ENCODE measurements at places on chromosomes 4 and X.

DNA sequence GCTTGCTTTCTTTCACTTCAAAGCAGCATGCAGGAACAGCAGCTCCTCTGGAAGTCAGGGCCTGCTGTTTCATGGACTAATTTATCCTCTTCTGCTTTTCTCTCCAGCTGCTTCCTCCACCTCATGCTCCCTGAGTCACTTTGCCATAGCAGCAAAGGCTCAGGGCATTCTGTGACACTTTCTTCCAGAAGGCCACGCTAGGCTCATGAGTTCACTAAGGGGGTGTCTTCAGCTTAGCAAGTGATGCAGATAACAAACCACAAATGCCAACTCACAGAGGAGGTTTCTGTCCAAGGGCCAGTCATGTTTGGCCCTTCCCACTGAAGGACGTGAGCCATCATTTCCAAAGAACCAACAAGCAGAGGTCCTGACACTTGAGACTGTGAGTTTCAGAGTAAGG, 200.2 kb downstream of the ADGRA3 start:
- DNase-seq, result no peak

DNA sequence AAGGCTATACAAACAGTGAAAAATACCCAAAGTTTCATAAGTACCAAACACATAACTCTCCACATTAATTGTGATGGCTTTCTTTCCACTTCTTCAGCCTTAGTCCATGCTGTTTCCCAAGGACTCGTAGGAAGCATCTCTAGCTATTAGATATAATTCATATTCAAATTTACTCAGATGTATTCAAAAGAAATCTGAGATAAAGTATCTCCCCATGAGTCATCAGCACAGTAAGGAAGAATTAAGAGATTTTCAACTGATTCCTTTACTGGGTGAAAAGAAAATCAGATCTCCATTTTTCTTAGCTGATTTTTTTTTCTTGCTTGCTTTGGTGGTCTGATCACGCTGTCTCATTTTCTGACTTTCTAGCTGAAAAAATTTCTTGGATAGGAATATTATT, 71.7 kb downstream of the MID1 start:
- no peak for DNase-seq

- no peak for DNase-seq
Measured at GRCh38 chr4:155371432-155372043, 5.2 kb downstream of the MAP9 start.

DNA sequence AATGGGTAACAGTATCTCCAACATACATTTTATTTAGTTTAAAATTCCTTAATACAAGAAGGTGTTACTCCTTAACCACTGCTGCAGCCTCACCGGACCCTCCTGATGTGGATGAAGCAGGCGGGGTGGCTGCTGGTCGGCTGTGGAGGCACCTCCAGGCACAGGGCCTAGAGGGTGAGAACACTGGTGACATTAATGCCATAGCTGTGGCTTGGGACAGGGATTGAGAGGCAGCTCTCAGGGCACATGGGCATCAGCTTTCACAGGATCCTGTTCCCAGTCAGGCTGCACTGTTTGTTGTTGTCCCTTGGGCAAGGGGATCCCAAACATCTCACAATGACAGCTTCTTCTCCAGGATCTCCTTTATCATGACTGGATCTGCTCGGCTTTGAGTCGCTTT, 90.0 kb downstream of the GATB start:
- no peak for DNase-seq

DNA sequence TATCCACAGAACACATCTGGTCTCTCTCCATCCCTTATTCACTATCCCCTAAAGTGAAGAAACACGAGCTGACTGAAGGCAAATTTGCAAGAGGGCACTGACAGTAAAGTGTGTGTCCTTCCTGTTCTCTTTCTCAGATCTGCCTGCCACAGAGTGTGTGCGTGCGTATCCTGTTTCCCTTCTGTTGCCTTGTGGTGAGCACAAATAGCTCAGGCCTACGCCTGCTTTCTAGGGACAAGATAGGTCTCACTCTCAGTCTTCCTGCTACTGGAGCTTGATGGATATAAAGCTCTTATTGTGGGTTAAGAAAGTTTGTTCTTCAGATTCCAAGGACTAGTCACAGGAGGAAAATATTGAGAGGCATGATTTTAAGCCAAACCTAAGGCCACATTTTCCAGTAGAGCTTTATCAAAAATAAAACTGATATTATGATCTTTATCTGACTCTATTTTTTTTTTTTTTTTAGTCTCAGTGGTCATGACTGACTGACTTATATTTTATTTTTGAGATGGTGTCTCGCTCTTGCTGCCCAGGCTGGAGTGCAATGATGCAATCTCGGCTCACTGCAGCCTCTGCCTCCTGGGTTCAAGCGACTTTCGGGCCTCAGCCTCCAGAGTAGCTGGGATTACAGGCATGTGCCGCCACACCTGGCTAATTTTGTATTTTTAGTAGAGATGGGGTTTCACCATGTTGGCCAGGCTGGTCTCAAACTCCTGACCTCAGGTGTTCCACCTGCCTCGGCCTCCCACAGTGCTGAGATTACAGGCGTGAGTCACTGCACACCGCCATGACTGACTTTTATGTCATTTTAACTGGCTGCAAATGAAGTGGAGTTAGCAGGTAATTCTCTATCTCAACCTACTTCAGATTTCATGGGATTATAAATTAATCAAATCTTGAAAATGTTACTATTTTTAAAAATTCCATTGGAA, 140.3 kb upstream of the SH3RF1 start:
- peak; percentile 11 for DNase-seq

GRCh38 chrX:107374831-107375230, 74.6 kb upstream of the FRMPD3 start:
- no peak for DNase-seq

GRCh38 chrX:112704187-112704586, 24.4 kb upstream of the LHFPL1 start:
- DNase-seq, result no peak

- DNase-seq, result no peak
Measured at GRCh38 chrX:78831523-78831922, 84.0 kb downstream of the LPAR4 start.

DNA sequence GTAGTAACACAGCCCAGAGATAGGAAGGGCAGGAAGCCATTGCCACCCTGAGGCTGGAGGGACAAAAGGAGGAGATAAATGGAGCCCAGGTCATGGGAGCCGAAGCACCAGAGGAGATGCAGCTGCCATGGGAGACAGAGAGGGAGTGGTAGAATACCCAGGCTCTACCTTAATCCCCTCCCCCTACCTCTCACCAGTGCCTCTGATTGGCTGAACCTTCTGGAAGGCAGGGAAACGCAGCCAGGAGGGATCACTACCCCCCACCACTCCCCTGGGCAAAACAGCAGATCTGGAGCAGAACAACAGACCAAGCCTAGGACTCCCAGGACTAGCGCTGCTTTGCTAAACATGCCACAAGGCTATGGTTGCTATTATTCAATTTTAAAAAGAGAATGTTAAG, 114.2 kb downstream of the ZNF827 start:
- DNase-seq, result no peak

DNA sequence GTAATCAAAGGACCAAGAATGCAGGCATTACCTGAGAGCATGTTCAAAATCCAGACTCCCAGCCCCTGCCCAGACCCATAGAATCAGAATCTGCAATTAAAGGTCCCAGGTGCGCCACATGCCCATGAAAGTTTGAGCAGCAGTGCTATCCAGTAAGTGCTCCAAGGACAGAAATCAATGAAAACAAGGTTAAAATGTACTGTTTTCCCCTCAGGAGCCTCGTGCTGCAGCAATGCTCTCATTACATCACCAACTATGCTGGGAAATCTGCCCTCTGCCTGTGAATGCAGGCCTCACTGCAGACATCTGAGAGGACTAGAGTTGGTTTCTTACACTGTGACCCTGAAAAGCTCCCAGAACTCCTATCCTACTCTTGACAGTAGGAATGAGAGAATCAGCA, 21.1 kb downstream of the ANXA5 start:
- no peak for DNase-seq

DNA sequence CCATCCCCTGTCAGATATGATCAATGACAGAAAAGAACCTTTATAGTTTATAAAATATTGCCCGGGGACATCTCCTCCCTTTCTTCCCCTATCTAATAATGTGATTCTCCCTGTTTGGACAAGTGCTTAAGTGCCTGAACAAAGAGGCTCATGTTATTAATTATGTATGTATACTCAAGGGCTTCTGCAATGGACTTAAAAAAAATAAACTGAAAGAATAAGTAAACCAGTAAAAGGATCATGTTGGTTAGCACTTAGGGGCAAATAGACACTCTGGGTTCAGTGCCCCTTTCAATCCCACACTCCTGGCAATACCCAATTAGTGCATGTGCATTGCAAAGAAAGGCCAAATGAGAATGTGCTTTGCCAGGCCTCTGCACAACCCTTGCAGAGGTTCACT, 30.7 kb upstream of the RPS6KA6 start:
- DNase-seq, result no peak

- no peak for DNase-seq
Measured at GRCh38 chr4:3269105-3269927, 20.4 kb downstream of the MSANTD1 start.

DNA sequence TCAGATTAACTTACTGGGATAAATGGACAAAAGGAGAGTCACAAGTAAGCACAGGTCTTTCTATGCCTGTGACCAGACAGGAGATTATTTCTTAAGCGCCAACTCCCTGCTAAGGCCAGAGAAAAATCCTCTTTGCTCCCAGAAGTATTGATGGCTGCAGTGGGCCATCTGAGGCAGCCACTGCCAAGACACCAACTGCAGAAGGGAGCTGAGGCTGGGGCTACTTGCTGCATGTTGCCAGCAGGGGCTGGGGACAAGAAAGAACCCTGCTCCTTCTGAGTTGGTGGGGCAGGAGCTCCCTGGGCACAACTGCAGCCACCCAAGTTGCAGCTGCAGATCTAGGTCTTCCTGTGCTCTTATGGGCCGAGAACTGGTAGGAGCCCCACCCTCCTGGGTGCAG, 1075.3 kb downstream of the PCDH18 start:
- no peak for DNase-seq

DNA sequence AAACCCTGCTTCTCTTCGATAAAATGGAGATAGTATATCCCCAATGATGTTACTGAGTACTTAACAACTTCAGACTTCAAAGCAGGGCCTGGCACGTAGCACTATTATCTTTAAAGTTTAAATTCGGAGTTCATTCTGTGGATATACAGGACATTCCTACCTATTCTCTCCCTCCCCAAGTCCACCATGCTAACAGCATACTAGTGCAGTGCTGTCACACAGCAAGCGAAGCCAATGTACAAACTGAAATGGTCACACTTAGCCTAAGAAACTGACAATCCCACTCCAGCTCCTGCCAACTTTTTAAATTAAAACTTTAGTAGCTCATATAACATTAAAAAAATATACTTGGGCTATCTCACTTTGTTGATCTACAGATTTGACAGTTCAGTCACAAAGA, 1.2 kb upstream of the DNAJB14 start:
- no peak for DNase-seq

- DNase-seq, result no peak
Measured at GRCh38 chr4:173318240-173318639, 15.9 kb downstream of the HMGB2 start.

DNA sequence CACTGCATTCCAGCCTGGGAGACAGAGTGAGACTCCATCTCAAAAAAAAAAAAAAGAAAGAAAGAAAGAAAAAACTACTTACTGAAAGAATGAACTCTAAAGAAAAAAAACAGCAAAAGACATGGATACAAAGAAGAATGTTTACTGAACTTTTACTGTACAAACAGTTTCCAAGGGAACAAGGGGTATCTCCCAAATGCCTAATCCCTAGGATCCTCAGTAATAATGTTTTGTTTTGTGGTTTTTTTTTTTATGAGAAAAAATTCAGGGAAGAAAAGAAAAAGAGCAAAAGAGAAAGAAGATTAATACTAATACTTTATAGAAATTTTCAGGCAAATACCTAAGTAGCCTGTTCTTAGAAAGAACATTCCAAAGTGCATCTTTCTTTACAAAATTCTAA, 63.2 kb downstream of the ANTXR2 start:
- DNase-seq, result no peak

- no peak for DNase-seq
Measured at GRCh38 chr4:101037249-101037648, 310.1 kb downstream of the PPP3CA start.

Data from activated CD4-positive, alpha-beta T cell treated with anti-CD3 and anti-CD28 coated beads, Interleukin-2, amount 50 U/mL, for 4 hours (primary cell).